NCI-H1105 (cell line): ENCODE measurements at places on chromosomes 12 and 14.
A peak's percentile ranks its signal among the peaks of the same experiment; 100 is the strongest.

- no peak for DNase-seq
These were observed 141.3 kb upstream of the RASSF8 start for GRCh38 chr12:25817166-25817565.

DNA sequence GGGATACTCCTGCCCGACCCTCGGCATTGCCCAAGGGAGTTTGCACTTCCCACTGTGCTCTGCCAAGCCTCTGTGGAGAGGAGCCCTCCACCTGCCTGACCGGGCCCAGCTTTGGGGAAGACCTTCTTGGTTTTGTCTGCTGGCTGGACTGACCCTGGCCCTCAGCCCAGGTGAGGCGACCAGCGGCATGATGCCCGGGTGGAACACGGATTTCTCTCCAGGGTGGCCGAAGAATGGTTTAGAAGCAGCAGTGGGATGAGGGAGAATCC is 15.6 kb downstream of the ZBTB42 start:
- DNase-seq: no peak

- DNase-seq: no peak
These were observed 375.0 kb downstream of the DPF3 start for GRCh38 chr14:72518809-72519377.

- no peak for DNase-seq
These were observed 130.2 kb downstream of the TSHR start for GRCh38 chr14:81085596-81085995.

DNA sequence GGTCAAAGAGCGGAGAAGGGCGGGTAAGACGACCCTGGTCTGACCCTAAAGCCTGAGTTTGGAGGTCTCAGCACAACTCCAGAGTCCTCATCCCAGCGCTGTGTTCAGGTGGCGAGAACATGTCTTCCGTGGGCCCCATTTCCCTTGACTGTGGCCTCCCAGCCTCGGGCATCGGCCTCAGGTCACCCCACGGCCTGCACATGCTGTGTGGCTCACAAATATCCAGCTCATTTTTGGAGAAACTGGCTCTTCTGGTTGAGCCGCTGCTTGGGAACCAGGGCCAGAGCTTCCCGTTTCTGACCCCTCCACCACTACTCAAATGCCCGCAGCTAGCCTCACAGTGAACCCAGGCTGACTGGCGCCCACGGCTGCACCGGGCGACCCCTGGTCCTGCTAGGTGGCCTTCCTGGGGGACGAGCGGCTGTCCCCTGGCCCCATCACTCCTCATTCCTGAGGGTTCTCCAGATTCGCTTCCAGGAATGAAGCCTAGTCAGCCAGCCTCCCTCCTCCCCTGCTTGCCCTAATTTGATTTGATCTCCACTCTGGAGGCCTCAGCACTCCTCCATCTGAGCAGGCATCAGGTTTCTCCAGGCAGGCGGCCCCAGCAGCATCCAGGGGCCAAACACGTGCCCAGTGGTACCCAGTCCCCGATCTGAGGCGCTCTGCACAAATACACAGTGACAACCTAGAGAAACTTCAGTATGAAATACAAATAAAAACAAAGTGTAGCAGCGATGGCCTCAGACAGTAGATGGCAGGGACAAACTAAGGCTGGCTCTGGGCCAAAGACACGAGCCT is 4.7 kb downstream of the P2RX2 start:
- DNase-seq: no peak

- DNase-seq: peak; percentile 81
These were observed 108.6 kb downstream of the ETV6 start for GRCh38 chr12:11758087-11758486.

DNA sequence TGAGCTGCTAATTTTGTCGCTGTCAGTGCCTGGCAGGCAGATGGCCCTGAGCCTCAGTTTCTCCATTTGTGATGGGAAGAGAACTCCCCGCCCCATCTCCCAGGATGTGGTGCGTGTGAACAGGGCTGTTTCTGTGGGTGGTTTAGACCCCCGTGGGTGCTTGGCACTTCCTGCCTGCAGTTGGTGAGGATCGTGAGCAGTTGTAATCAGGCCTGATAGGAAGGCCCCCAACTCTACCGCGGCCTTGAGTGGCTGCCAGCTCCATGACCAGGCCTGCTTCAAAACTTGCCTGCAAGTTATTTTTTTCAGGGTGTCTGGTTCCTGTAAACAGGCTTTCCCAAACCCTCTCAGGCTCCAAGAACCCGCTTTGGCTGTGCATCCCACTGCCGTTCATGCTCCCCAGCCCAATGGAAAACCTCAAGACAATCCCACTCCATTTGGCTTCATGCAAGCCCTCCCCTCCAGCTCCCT is 138.4 kb downstream of the ZFP36L1 start:
- DNase-seq: no peak

GRCh38 chr12:49974231-49974675 is 1.5 kb downstream of the AQP6 start:
- DNase-seq: no peak

- no peak for DNase-seq
These were observed 180.8 kb downstream of the ZFP36L1 start for GRCh38 chr14:68612049-68612448.

DNA sequence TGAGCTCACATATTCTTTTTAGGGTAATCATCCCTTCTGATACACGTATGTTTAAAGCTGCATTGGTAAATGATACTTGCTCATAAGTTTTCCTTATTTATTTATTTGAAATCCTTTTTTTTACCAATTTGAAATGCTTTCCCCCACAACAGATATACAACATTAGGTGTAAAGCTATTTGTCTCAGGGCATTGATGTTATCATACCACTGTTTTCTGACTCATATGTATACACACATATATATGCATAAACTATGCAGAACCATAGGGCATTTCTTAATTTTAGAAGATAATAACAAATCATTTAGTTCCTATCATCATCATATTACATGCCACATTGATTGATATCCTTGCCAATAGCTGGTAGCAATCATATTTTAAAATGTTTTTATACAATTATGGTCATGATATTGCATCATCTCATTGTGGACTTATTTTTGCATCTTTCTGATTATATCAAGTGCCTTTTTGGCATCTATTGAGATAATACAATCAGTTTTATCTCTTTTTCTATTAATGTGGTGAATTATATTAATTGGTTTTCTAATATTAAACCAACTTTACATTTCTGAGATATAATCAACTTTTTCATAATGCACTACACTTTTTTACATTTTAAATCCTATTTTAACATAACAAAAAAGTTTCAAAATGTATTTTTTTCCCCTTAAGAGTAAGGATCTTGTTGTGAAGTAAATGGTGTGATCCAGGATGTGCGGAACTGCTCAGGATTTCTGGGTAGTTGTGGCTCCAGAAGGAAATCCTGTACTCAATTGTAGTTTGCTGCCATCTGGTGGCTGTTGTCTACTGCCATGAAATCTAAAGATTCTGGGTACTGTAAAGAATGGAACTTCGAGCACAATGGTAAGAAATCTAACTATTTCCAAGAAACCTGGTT is 16.7 kb downstream of the OR9K2 start:
- DNase-seq: peak; percentile 46

GRCh38 chr12:94122591-94122990 is 25.8 kb upstream of the PLXNC1 start:
- DNase-seq: no peak

DNA sequence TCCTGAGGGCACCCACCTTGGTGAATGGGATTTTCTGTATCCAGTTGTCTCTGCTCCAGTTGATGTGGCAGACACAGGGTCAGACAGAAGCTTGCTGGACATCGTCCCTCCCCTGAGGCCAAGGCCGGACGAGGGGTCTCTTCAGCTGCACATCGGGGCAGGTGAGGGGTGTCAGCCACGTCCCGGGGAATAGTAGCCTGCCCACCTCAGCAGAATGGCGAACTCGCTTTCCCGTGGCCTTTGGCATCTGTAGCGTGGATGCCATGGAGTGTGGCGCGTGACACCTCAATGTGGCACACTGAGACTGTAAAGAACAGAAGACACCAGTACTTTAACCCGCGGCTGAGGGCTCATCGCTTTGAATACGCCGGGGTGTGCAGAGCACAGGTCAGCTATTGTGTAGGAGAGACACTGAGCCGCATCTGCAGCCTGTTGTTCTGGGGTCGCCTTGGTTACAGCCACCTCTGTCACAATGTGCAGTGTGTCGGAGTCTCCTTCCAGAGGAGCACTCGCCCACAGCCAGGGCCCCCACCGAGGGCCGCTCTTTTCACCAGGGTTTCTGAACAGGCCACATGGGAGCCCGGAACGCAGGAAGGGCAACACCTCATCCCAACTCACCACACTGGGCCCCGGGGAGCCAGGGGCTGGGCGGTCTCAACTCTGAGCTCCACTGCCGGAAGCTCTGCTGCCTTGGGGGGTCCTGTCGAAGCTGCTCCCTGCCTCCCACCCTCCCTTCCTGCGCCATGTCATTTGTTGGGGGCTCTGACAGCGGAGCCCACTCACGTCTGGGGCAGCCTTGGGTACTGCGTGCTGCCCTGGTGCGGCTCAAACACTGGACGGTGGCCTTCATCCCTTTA is 77.0 kb downstream of the ADGRD1 start:
- DNase-seq: no peak

DNA sequence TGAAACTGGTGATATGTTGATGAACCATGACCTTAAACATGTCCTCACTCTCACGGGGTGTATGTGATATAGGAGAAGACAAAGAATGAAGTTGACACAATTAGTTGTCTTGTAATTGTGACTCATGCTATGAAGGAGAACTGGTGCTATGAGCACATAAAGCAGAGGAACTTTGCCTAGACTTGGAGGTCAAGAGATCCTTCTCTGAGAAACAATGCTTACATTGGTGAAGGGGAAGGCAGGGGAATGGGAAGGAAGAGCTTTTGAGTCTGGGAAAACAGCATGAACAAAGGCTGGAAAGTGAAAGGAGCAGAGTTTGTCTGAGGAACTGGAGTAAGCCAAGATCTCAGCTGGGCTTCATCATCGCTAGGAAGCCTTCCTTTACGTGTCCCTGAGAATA is 83.2 kb downstream of the MYRFL start:
- DNase-seq: no peak

GRCh38 chr12:57552835-57553313 is 3.0 kb downstream of the KIF5A start:
- no peak for DNase-seq

GRCh38 chr12:599756-600155 is 63.5 kb downstream of the NINJ2 start:
- DNase-seq: no peak

DNA sequence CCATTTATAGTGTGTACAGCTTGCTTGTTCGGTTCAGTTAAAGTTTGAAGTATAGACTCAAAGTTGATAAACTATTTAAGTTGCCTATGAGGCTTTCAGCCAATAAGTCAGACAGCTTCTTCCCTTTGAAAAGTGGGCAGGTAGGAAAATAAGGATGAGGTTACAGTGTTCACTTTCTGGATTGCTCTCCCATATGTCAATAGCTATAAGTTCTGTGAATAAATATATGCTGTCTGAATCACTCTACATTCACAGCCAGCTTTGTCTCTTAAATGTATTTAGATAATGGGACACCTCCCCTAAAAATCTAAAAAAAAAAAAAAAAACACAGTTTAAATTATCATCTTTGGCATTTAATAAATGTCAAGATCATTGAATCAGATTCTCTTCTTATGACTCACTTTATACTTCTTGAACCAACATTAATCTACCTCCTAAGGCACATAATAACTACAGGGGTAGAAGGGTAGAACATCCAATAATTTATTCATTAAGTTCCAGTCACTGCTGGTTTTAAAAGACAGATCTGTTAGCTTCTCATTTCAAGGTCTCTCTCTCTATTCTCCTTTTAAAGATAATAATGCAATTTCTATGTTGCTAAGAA is 126.4 kb upstream of the PCED1B start:
- no peak for DNase-seq

DNA sequence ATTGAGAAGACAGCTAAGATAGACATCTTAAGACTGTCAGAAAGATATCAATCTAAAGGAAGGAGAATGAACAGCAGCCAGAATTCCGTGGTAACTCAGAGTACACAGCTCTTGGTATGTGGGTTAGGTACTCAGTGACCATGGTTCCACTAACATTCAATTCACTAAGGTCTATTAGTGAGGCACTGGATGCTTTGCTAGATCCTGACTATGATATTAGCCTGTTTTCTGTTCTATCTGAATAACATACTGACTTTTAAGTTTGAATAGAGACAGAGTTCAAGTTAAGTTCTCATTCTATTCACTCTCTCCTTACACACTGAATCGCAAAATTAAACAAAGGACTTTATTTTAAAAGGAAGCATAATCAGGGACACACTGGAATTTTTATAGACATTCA is 106.4 kb downstream of the PRKD1 start:
- no peak for DNase-seq

DNA sequence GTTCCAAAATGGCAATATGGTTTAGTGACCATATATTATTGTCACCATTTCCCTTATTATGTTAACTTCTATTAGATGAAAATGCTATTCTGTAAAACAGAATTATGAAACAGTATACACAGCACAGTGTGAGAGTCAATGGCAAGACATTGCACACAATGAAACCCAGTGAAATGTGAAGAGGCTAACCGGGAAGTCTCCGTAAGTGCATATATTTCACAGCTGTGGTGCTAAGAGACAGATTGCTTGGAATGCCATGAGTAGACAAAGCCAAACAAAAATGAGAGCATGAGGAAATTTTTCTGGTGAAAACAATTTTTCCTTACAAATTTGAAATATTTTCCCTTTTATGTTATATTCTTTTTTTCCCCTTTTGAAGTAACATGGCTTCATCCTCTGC is 49.4 kb downstream of the DYRK2 start:
- no peak for DNase-seq

- no peak for DNase-seq
These were observed 156.6 kb downstream of the TGFB3 start for GRCh38 chr14:75825147-75825592.

- no peak for DNase-seq
These were observed 59.3 kb upstream of the VRK1 start for GRCh38 chr14:96737881-96738280.

- DNase-seq: no peak
These were observed 206.5 kb downstream of the STXBP6 start for GRCh38 chr14:24843494-24843893.

DNA sequence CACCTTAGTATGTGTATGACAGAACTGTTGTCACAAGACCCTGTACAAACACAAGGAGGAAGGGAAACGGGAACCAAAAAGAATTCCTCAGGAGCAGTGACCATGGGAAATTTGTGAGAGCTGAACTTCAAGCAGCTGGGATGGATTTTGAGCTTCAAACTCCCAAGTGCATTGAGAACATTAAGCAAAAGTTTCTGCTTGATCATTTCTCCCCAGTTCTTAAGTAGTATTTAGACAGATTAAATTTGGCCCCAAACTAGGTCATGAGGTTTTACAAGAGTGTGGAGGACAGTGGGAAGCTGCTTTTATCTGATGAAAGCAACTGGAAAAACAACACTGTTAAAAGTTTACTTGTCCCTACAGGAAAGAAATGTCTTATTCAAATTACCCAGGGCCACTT is 206.0 kb upstream of the DCN start:
- no peak for DNase-seq

DNA sequence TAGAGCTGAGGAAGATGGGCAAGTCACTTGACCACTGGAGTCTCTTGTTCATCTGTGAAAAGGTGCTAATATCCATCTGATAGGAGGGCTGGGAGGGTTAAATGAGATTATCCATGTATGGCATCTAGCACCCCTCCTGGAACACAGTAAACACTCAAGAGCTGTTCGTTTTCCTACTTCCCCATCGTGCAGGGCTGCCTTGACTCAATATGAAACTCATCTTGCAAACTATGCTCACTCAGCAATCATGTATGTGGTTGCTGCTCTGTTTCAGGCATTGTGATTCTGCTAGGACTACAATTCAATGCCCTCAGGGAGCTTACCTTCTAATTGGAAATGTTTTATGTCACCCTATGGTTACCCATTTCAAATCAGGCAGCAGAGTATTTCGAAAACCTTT is 395.6 kb downstream of the BCAT1 start:
- no peak for DNase-seq

- peak; percentile 40 for DNase-seq
These were observed 2.8 kb upstream of the ARID2 start for GRCh38 chr12:45726603-45727300.

- no peak for DNase-seq
These were observed 75.5 kb upstream of the CAND1 start for GRCh38 chr12:67193704-67194103.
